ENCODE measurements at places on chromosomes 11 and 22. TPM values are rescaled to one million over a fixed set of nuclear protein-coding genes. Genes with fewer than 3 reads are reported as not detected.

The MMP27 gene
- total RNA-seq = not detected

The NLRP10 gene
- total RNA-seq = 1.4 TPM

The TNNT3 gene
- total RNA-seq = 22.8 TPM

The TEX12 gene
- 0.46 TPM for total RNA-seq

The PRODH gene
- 1.9 TPM for total RNA-seq

The TSGA10IP gene
- total RNA-seq = 1.1 TPM

The RDX gene
- 49.1 TPM for total RNA-seq

The SMC1B gene
- 0.05 TPM for total RNA-seq

The FAM111B gene
- 14.4 TPM for total RNA-seq

Data from motor neuron (in vitro differentiated cells).